ENCODE measurements at places on chromosomes 5 and 9. TPM values are rescaled to one million over a fixed set of nuclear protein-coding genes. Genes with fewer than 3 reads are reported as not detected.

PCDHB2 gene
- 0.17 TPM for total RNA-seq

SLCO6A1 gene
- total RNA-seq: not detected

PHF24 gene
- 0.12 TPM for total RNA-seq

PIP5KL1 gene
- total RNA-seq: 0.87 TPM

MOB3B gene
- total RNA-seq: 2.3 TPM

FUT7 gene
- not detected for total RNA-seq

FOXD4L6 gene
- not detected for total RNA-seq

FOXD4 gene
- 0.07 TPM for total RNA-seq

ZNF608 gene
- total RNA-seq: 37.5 TPM

SCGB3A2 gene
- total RNA-seq: not detected
